ENCODE measurements at places on chromosomes 12 and 14. TPM values are rescaled to one million over a fixed set of nuclear protein-coding genes. Genes with fewer than 3 reads are reported as not detected.

RPGRIP1 gene
- total RNA-seq: 0.16 TPM

KRT75 gene
- total RNA-seq: not detected

ESR2 gene
- total RNA-seq: 1.4 TPM

CNTN1 gene
- total RNA-seq: 385 TPM

FAR2 gene
- total RNA-seq: 62.2 TPM

BDKRB1 gene
- total RNA-seq: not detected

EPYC gene
- total RNA-seq: not detected

HOXC6 gene
- total RNA-seq: not detected

SMIM10L1 gene
- 13.7 TPM for total RNA-seq

COX6A1 gene
- total RNA-seq: 367 TPM

NKX2-1 gene
- total RNA-seq: 0.31 TPM

LRFN5 gene
- total RNA-seq: 93.0 TPM

SLCO1B3 gene
- 0.47 TPM for total RNA-seq

AJUBA gene
- total RNA-seq: 8.1 TPM

TSPAN11 gene
- 4.8 TPM for total RNA-seq

SLC38A6 gene
- 63.5 TPM for total RNA-seq

GALNT6 gene
- 0.94 TPM for total RNA-seq

RAB15 gene
- total RNA-seq: 28.9 TPM

Measured in occipital lobe (tissue), 3 donors.